Stimulated activated CD8-positive, alpha-beta memory T cell treated with anti-CD3 and anti-CD28 coated beads, Interleukin-4, amount 100 ng/mL, for 1 hour (primary cell): ENCODE measurements at places on chromosomes 4 and X.
A peak's percentile ranks its signal among the peaks of the same experiment; 100 is the strongest.

- no peak for DNase-seq
Measured at GRCh38 chr4:3283483-3283882, 9.3 kb upstream of the RGS12 start.

DNA sequence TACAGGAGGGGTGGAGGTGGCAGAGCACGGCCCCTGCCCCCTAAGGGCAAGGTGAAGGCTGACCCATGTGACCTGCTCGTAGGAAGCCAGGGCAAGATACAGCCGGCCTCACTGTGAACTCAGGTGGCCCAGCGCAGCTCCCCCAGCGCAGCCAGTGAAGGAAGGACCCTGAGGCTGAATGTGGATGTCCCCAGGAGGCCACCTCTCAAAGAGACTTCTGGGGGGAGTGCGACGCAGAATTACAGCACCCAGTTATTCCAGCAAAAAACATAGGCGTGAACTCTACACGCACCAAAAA lies 52.6 kb downstream of the ZFYVE28 start:
- no peak for DNase-seq

DNA sequence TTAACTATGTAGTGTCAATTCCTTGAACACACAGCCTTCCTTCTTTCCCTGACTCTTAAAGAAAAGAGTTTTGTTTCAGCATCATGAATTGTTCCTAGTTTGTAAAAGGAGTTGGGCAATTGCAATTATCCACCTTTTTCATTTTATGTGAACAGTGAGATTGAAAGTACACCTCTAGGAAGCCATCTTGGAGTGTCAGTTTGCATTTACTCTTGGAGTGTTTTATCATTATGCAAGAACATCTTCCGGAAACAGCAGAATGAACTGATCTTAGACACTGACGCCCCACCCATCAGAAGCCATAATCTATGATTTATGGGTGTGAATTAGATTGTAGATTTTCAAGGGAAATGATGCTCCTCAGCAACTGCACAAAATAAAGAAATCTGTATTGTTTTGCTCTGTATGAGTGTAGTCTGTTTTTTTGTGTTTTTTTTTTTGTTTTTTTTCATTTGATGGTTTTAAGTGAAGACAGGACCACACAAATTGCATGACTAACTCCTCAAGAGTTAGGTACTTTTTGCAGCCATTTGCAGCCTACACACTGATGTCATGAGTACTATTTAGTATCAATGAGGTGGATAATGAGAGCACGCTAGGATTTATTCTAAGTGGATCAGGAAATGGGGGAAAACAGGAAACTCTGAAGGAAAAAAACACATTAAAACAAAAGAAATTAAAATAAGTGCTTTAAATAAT lies 19.5 kb upstream of the FGF2 start:
- no peak for DNase-seq

DNA sequence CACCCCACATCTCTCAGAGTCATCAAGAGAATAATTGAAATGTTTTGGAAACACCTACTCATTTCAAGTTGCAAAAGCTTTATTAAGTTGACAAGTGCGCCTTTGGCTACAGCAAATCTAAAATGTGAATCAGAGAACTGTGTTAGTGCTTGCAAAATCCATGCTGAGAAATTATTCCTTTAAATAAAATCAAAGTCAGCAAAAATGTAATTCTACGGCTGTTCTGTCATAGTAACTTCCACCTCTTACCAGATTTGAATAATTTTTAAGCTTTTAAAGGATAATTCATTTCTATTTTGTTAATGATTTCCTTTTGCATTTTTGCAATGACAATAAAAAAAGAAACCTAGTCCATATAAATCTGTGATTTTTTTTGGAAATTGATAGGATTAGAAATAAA lies 1779.1 kb downstream of the STIM2 start:
- DNase-seq: no peak

GRCh38 chr4:186272699-186273391 lies 6.9 kb downstream of the F11 start:
- DNase-seq: no peak

- DNase-seq: no peak
Measured at GRCh38 chr4:184246426-184246825, 28.8 kb upstream of the ENPP6 start.

DNA sequence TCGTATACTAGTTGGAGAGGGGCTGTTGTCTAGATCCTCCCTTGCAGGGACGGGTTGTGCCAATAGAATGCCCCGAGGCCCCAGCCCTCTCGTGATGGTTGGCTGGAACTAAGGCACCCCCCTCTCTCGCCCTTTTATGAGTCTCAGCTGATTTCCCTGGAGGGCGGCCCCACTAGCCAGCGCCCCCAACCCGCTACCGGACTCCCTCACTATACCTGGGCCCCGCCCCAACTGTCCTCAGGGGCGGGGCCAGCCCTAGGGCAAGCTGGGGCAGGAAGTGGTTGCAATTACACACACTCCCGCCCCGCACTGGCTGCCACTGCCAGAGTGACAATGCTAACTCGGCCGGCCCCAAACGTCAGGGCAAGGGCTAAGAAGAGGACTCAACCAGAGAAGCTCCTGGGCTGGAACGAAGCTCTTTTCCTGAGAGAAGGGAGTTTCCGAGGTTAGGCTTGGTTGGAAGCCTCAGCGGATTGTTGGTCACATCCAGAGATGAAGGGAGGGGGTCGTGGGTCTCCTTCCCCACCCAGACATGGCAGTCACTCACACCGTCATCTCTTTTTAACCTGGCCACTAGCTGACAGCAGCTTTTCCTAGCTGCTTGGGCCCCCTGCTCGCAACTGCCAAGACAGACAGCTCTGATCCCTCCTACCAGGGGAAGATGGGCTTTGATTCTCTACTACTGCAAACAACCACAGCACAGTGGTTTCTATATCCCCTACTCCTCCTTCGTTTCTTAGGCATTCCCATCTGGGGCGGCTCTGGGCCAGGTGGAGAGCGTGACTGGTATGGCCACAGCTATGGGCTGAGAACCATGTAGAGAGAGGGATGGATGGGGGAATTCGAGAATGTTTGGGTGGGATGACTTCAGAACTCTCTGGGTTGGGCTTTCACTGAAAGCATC lies 21.0 kb upstream of the BCORL1 start:
- no peak for DNase-seq

GRCh38 chr4:43242606-43243005 lies 350.1 kb downstream of the GRXCR1 start:
- DNase-seq: no peak

DNA sequence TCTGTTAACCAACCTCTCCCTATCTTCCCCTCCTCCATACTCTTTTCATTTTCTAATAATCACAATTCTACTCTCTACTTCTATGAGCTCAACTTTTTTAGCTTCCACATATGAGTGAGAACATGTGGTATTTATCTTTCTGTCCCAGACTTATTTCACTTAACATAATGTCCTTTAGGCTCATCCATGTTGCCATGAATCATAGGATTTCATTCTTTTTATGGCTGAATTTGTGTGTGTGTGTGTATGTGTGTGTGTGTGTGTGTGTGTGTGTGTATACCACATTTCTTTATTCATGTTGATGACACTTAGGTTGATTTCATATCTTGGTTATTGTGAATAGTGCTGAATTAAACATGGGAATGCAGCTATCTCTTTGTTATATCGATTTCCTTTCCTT lies 37.4 kb downstream of the RUFY3 start:
- no peak for DNase-seq

DNA sequence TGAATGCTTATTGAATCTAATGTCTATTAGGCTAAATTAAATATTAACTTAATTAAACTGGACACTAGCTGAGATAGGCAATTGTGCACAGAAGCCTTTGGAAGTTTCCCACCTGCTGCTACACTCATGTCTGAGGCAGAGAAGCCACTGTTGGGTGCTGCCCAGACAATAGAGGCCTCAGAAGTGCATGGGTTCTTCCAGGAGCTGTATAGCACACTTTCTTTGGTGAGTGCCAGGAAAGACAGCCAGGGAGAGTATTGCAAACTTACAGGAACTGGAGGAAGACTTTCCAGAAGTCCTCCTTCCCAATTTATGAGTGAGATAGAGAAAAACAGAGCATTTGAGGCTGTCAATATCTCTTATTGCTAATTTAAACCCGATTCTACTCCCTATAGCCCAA lies 89.9 kb downstream of the GPAT3 start:
- no peak for DNase-seq

- no peak for DNase-seq
Measured at GRCh38 chrX:69140837-69141236, 24.4 kb downstream of the PJA1 start.

GRCh38 chr4:5098176-5098575 lies 46.9 kb downstream of the STK32B start:
- no peak for DNase-seq

GRCh38 chrX:40931921-40932320 lies 153.3 kb upstream of the USP9X start:
- DNase-seq: no peak

DNA sequence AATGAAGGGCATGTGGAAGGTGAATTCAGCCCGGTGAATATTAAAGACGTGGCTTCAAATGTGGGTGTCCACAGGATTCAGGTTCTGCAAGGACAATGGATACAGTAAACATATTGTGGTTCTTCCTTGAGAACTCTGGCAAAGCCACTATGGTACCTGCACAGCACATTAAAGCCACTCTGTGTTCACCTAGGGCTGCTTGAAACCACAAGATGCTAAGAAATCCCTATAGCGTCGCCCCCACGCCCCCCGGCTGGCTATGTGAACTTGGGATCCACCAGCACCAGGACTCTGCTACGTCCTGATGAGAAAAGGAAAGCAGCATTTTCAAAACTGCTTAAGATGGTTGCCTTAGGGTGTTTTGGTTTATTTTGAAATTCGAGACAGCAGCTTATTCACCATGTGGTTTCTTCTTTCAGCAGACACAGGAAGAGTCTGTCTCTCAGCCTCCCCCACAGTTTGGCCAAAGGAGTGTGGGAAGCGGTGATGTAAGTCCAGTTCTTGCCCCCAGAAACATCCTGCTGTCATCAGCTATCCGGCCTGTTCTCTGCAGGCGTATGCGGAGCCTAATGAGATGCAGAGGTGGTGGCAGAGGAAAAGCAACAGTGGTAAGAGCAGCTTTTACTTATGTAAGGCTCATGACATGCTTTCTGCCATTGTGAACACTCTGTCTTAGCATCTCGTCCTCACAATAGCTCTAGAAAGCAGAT lies 111.5 kb downstream of the AFAP1 start:
- peak; percentile 8 for DNase-seq

DNA sequence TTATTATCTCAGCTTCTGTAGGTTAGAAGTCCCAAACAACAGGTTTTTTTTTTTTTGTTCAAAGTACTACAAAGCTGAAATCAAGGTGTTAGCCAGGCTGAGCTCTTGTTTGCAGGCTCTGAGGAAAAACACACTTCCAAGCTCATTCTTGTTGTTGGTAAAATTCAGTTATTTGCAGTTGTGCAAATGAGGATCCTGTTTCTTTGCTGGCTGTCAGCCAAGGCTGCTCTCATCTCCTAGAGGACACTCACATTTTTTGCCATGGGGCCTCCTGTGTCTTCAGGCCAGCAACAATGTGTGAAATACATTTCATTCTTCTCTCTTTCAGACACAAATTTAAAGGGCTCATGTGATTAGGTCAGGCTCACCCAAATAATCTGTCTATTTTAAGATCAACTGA lies 60.3 kb upstream of the HSD17B10 start:
- DNase-seq: no peak

DNA sequence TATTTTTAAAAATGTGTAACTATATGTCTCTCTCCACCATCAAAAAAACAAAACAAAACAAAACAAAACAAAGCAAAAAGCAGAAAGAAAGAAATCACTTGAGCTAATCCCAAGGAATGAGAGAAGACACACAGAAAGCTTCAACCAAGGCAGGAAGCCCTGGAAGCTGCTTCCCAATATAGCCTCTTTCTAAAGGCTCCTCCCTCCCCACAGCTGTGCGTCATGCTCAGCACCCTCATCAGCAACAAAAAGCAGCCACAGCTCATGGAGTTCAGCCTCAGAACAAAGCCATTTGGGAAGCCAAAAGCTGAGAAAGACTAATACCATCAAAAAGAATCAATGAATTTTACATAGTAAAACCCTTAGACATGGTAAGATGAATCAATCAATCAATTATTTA lies 501.6 kb upstream of the SMIM31 start:
- no peak for DNase-seq

GRCh38 chr4:173490256-173490655 lies 39.8 kb downstream of the HAND2 start:
- no peak for DNase-seq

GRCh38 chr4:17063888-17064287 lies 165.4 kb upstream of the LDB2 start:
- DNase-seq: no peak

DNA sequence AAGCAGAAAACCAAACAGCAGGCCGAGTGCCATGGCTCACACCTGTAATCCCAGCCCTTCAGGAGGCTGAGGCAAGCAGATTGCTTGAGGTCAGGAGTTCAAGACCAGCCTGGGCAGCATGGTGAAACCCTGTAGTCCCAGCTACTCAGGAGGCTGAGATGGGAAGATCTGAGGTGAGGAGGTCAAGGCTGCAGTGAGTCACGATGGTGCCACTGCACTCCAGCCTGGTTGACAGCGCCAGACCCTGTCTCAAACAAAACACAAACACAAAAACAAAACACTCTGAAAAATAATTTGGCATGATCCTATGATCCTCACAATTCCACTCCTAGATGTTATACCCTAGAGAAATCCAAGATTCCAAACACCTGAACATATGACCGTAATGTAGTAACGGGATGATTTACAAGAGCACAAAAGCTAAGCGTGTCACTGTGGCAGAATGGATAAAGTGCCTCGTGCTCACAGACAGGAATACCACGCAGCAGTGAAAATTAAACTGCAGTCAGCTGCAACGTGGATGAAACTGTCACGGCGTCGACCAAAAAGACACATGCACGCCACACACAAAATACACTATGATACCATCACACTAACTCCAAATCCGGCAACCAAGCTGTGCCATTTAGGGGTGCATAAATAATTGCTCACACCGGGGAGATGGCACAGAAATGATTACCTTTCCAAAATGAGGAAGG lies 1.7 kb downstream of the NELFA start:
- DNase-seq: no peak

DNA sequence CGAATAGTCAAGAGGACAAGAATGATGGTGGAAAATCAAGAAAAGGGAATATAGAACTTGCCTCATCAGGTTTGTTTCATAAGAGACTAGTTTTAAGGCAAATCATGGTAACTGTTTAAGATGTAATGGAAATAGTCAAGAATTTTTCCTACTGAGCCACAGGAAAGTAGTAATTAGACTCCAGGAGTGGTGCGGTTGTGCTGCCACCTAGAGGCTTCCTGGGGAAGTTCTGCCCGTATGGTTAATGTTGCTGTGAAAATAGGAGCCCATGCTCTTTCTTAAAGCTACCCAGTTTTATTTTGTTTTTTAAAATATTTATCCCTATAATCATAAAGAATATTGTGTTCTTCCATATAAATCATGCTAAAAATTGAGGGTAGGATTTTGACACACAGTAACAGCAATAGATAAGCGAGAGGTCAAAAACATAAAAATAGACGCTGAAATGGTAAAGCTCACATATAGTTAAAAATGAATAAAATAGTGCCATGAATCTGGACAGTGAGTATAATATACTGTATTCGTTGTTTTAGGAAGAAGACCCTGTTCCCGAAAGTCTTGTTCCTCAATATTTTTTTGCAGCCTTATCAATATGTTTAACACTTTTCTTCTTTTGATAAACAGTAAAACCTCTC lies 87.0 kb downstream of the PHOX2B start:
- DNase-seq: no peak
